ENCODE measurements at places on chromosomes 2 and 18. TPM values are rescaled to one million over a fixed set of nuclear protein-coding genes. Genes with fewer than 3 reads are reported as not detected.

GRCh38 chr2:46179037-46179621 is 118.1 kb upstream of the EPAS1 start:
- no peaks in the 10 kb centered on the region for H3K36me3 ChIP-seq
- no peak for DNase-seq
- peaks cover 20% of the 10 kb centered on the region for H3K4me1 ChIP-seq
- H3K4me3 ChIP-seq, result no peak overlapping the region
- peak overlapping the region; percentile 24 for H3K27ac ChIP-seq

DNA sequence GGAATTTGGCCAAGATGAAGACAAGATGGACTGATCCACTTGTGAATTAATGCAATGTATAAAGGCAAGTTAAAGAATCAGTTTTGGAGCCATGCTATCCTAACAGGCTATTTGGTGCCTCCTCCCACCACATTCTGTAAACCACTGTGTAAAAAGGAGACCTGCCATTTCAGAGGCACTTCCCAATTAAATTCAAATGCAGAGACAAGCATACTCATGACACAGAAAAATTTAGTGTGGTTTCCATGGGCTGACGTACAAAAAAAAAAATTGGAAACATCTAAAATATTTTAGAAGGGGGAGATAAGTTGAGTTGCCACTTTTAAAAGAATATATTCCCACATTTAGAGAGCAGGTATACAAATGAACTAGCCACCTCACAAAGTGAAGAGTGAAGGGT is 112.1 kb downstream of the TCF4 start:
- no peak for DNase-seq
- H3K36me3 ChIP-seq, result no peaks in the 10 kb centered on the region
- no peaks in the 10 kb centered on the region for H3K27me3 ChIP-seq
- H3K4me1 ChIP-seq, result peaks cover 13% of the 10 kb centered on the region
- H3K27ac ChIP-seq, result no peak overlapping the region
- H3K4me3 ChIP-seq, result no peak overlapping the region

UGT1A7 gene
- total RNA-seq, result not detected

DNA sequence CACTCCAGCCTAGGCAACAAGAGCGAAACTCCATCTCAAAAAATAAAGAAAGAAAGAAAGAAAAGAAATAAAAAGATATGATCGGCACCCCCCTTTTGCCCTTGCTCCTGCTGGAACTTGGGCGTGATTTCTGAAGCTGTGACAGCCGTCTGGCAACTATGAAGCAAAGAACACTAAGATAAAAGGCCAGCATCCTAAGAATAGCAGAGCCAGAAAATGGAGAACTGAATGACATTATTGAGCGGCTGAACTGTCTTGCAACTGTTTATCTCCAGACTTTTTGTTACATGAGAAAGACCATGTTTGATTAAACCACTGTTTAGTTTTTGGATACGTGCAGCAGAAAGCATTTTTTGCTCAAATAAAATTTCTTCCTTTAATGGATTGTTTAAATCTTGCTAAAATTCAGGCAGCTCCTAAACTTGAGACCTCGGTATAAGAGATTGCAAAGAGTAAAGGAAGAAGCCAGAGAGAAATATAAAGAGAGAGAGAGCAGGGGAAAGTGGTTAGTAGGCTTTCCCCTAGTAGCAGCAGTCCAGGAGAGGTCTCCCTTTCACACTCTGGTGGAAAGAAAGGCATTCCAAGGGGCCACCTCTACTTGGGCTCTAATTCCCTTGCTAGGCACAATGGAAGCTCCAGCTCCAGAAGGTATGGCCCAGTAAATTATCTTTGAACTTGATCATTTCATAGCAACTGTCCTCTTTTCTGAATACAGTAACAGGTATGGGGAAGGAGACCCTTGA is 8.2 kb upstream of the MBD2 start:
- no peak for DNase-seq
- no peak overlapping the region for H3K4me3 ChIP-seq
- H3K27ac ChIP-seq, result no peak overlapping the region
- no peaks in the 10 kb centered on the region for H3K27me3 ChIP-seq

GRCh38 chr2:25256488-25256875 is 85.2 kb downstream of the DNMT3A start:
- no peak for DNase-seq
- H3K27me3 ChIP-seq, result no peaks in the 10 kb centered on the region
- H3K4me3 ChIP-seq, result no peak overlapping the region
- H3K36me3 ChIP-seq, result peaks cover 24% of the 10 kb centered on the region
- peak overlapping the region; percentile 5 for H3K27ac ChIP-seq

CKAP2L gene
- 5.2 TPM for total RNA-seq

SPC25 gene
- 5.0 TPM for total RNA-seq

DNA sequence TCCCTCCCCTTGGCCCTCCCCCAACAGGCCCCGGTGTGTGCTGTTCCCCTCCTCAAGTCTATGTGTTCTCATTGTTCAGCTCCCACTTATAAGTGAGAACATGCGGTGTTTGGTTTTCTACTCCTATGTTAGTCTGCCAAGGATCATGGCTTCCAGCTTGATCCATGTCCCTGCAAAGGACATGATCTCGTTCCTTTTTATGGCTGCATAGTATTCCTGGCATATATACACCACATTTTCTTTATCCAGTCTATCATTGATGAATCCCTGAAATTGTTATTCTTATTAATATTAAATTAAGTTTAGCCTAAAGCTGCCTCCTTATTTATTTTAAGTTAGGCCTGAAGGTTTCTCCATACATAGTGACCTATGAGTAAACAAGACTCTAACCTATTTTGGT is 18.8 kb upstream of the RAB31 start:
- H3K4me3 ChIP-seq, result no peak overlapping the region
- H3K4me1 ChIP-seq, result peaks cover 17% of the 10 kb centered on the region
- no peak for DNase-seq
- H3K27ac ChIP-seq, result no peak overlapping the region

- no peaks in the 10 kb centered on the region for H3K27me3 ChIP-seq
- H3K36me3 ChIP-seq, result no peaks in the 10 kb centered on the region
- no peak for DNase-seq
- H3K4me3 ChIP-seq, result no peak overlapping the region
Measured at GRCh38 chr2:180707884-180708205, 272.6 kb upstream of the UBE2E3 start.

- peaks cover 8% of the 10 kb centered on the region for H3K4me1 ChIP-seq
- peaks cover 13% of the 10 kb centered on the region for H3K36me3 ChIP-seq
- H3K27ac ChIP-seq, result no peak overlapping the region
- H3K27me3 ChIP-seq, result no peaks in the 10 kb centered on the region
- no peak overlapping the region for H3K4me3 ChIP-seq
Measured at GRCh38 chr2:159251296-159252173, 35.0 kb downstream of the WDSUB1 start.

DNA sequence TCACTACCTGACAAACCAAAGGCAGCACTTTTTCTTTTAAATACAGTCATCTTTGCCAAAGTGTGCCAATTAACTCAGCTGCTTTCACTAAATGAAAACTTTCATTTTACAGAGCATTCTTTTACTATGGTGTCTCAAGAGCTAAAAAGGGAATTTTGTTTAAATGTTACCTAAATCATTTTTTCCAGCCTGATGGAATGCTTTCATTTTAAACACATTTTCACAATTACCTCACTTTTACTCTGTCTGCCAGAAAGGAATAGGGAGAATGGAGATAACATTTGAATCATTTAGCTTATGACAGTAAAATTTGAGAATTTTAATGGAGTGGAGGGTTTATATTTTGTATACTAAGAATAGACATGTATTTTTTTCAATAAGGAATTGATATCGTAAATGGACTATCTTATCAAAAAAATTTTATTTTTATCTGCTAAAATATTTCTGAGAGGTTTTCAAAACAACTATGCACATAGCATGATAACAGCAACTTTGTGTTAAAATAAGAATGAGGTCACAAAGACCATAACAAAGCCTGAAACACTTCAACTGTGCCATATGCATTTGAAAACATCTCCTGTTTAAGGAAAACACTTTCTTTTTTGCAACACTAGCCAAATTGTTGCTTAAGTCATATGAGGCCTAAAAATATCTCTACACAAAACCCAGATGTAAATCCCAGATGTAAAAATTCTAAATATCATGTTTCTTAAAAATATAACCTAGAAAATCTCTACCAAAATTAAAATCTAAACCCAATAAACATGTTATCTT is 769.9 kb upstream of the FSHR start:
- no peak overlapping the region for H3K4me3 ChIP-seq
- H3K27me3 ChIP-seq, result no peaks in the 10 kb centered on the region
- H3K27ac ChIP-seq, result no peak overlapping the region
- DNase-seq, result no peak
- H3K36me3 ChIP-seq, result no peaks in the 10 kb centered on the region

- H3K4me1 ChIP-seq, result peaks cover 3% of the 10 kb centered on the region
- H3K27me3 ChIP-seq, result no peaks in the 10 kb centered on the region
- H3K27ac ChIP-seq, result no peak overlapping the region
- no peak for DNase-seq
Measured at GRCh38 chr18:3067722-3068121, 54.8 kb upstream of the LPIN2 start.

GRCh38 chr2:206981739-206982340 is 42.5 kb downstream of the CPO start:
- H3K36me3 ChIP-seq, result no peaks in the 10 kb centered on the region
- peak; percentile 76 for DNase-seq
- no peaks in the 10 kb centered on the region for H3K27me3 ChIP-seq
- H3K4me3 ChIP-seq, result no peak overlapping the region
- no peak overlapping the region for H3K27ac ChIP-seq

EMX1 gene
- not detected for total RNA-seq

GRCh38 chr2:218745559-218746469 is 35.2 kb downstream of the TTLL4 start:
- no peaks in the 10 kb centered on the region for H3K36me3 ChIP-seq
- H3K27me3 ChIP-seq, result no peaks in the 10 kb centered on the region
- peaks cover 50% of the 10 kb centered on the region for H3K4me1 ChIP-seq
- H3K27ac ChIP-seq, result peak overlapping the region; percentile 83
- no peak for DNase-seq
- H3K4me3 ChIP-seq, result no peak overlapping the region

DNA sequence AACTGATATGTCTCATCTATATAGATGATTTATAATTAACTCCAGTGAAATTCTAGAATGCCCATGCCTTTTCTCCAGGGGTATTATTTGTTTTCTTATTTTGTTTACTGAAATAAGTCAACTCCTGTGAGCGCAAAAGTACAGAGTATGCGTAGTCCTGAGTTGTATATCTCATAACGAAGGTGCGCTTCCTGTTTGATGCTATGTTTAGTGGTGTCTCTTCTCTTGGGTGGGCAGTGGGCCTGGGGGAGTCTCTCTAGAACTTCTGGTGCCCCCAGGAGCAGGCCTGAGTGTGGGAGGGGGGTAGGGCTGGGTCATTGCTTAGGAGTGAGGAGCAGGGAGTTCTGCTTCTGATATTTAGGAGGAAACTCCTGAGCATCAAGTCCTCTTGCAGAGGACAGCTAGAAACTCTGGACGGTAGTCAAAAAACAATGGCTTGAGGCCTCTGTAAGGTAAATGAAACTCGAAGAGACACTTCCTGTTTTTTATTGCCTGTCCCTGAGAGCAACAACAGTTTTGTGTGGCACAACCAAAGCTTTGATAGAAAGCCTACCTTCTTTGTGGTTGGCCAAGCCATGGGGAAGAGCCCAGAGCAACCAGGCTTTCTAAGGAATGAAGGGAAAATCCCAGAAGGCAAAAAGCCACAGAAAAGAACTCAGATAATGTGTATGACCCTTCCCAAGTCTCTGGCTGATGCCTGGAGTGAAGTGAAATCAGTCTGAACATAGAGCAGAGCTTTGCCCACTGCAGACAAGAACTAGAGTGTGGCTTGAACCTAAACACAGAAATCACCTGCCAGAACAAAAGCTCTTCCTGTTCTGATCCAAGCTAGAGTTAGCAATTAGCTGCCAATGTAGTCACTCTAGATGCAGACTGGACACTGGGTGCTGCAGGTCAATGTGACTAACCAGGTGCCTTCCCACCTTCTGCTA is 8.5 kb upstream of the SP140L start:
- no peaks in the 10 kb centered on the region for H3K27me3 ChIP-seq
- peak overlapping the region; percentile 77 for H3K27ac ChIP-seq
- H3K36me3 ChIP-seq, result no peaks in the 10 kb centered on the region
- H3K4me3 ChIP-seq, result no peak overlapping the region
- no peaks in the 10 kb centered on the region for H3K4me1 ChIP-seq

GRCh38 chr2:8159211-8159965 is 522.5 kb upstream of the ID2 start:
- no peaks in the 10 kb centered on the region for H3K36me3 ChIP-seq
- H3K27ac ChIP-seq, result no peak overlapping the region
- no peaks in the 10 kb centered on the region for H3K4me1 ChIP-seq
- H3K4me3 ChIP-seq, result no peak overlapping the region
- no peaks in the 10 kb centered on the region for H3K27me3 ChIP-seq

LPIN1 gene
- 47.2 TPM for total RNA-seq

GRCh38 chr2:15798701-15799431 is 141.5 kb upstream of the MYCN start:
- DNase-seq, result no peak
- no peaks in the 10 kb centered on the region for H3K36me3 ChIP-seq
- H3K4me3 ChIP-seq, result no peak overlapping the region
- H3K27ac ChIP-seq, result no peak overlapping the region
- H3K4me1 ChIP-seq, result peaks cover 3% of the 10 kb centered on the region
- no peaks in the 10 kb centered on the region for H3K27me3 ChIP-seq

FOXD4L1 gene
- 0.17 TPM for total RNA-seq

NT5DC4 gene
- total RNA-seq, result 1.1 TPM

DNA sequence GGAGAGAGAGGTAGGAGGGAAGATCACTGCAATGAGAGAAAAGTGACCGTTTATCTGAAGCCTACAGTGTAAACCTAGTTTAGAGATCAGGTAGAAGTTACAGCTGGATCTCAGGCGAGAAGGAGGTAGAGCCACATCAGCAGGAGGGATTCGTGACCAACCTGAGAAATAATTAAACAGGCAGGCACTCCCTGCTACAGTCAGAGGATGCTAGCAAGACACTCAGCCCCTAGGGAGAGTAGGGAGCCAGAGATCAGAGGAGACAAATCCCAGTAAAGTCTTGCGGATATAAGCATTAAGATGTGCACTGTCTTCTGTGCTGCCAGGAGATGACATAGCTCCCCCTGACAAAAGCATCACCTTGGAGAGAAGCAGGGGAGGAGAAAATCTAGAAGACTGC is 629.1 kb upstream of the SLC39A10 start:
- H3K4me1 ChIP-seq, result no peaks in the 10 kb centered on the region
- no peak overlapping the region for H3K4me3 ChIP-seq
- no peaks in the 10 kb centered on the region for H3K36me3 ChIP-seq
- DNase-seq, result no peak
- H3K27ac ChIP-seq, result no peak overlapping the region
- H3K27me3 ChIP-seq, result no peaks in the 10 kb centered on the region

- H3K36me3 ChIP-seq, result no peaks in the 10 kb centered on the region
- H3K4me3 ChIP-seq, result no peak overlapping the region
- no peaks in the 10 kb centered on the region for H3K27me3 ChIP-seq
- no peaks in the 10 kb centered on the region for H3K4me1 ChIP-seq
Measured at GRCh38 chr2:216424274-216424673, 12.0 kb downstream of the SMARCAL1 start.

All from left lung (tissue), 14 donors.